ENCODE measurements at places on chromosomes 4 and X. TPM values are rescaled to one million over a fixed set of nuclear protein-coding genes. Genes with fewer than 3 reads are reported as not detected.

The LRCH2 gene
- total RNA-seq, result 0.05 TPM

The TRO gene
- total RNA-seq, result 0.87 TPM

The POLN gene
- total RNA-seq, result 0.71 TPM

The MAGEB18 gene
- total RNA-seq, result not detected

All from A549 treated with dexamethasone at 1 μM for 4 hours (cell line).